Aorta (tissue), 5 donors: ENCODE measurements at places on chromosomes 2 and 18. TPM values are rescaled to one million over a fixed set of nuclear protein-coding genes. Genes with fewer than 3 reads are reported as not detected.

DNA sequence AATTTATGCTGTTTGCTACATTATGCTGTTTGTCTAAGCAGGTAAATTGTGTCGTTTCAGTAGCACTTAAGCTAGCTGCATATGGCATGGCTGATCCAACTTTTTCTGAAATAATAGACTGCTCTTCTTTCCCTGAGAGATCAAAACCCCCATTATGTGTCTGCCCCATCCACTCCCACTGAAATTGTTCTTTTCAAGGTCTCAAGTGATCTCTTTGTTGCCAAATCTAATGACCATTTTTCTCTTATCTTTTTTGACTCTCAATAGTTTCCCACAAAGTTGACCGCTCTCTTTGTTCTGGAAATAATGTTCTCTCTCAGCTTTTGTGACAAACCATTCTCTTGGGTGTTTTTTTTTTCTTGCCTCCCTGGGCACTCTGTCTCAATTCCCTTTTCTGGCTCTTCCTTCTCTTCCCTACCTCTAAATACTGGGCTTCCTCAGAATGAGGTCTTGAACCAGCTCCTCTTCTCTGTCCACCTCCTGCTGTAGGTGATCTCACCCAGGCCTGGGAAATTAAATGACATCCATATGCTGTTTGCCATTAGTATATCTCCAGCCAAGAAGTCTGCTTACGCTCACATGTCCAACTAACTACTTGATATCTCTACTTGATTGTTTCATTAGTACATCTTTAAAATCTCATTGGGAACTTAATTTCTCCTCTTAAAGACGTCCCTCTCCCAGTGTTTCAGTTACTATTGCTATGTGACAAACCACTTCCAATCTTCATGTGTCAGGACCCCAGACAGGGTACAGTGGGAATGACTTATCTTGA is 107.3 kb upstream of the TLK1 start:
- DNase-seq, result no peak

- DNase-seq, result no peak
Measured at GRCh38 chr2:196324211-196324610, 152.8 kb upstream of the STK17B start.

DNA sequence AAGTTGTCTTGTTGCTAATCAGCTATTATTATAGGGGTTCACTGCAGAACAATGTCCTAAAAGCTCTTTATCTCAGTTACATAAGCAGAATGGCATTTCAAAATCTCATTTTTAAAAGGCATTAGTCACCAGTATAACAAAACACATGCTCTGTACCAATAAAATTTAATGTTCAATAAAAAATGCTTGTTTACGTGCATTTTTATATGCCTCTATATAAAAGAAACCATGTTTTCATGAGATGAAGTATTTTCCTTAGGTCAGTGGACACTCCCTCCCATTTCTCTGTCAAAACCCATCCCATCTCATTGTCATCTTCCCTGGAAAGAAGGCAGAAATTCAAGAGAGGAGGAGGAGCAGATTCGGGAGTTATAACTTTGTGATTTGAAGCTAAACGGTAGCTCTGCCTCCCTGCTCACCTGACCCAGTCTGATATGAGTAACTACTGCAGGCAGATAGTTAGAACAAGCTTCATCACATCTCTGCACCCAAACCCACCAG is 231.9 kb upstream of the SIX2 start:
- no peak for DNase-seq

DNA sequence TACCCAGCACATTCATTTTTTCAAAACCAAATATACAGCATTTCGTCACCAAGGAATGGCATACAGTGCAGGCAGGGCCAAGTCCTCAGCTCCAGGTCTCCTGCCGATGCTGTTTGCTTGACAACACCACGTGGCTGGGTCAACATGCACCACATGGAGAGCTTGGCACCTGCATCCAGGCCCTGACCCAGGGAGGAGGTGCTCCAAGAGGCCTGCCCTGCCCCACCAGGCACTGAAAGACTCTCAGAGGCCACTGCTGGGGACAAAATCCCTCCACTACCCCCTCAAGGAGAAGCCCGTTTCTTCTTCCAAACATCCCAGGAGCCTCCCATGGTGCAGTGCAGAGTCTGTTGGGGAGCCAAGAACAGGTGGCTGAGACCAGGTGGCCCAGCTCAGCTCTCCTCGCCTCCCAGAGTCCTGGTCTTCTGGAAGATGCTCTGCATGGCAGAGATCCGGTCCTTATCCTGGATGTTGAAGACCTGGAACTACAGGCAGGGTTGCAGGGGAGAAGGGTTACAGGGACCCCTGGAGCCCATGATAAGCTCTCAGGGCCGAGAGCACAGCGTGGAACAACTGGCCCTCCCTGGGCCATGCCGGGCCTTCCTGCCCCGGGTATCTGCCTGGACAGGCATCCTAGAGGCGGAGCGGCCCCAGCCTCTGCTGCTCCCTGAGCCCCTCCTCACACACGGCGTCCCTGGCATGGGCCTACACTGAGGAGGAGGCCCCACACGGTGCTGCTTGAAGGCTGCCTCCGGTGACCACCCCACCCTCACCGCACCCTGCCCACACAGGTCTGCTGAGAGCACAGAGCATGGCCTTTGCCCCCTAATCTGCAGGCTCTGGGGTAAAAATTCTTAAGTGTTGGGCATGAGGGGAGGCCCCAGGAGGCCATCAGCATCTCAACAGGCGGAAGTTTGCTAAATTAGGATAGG is 9.0 kb downstream of the MAB21L4 start:
- DNase-seq, result no peak

DNA sequence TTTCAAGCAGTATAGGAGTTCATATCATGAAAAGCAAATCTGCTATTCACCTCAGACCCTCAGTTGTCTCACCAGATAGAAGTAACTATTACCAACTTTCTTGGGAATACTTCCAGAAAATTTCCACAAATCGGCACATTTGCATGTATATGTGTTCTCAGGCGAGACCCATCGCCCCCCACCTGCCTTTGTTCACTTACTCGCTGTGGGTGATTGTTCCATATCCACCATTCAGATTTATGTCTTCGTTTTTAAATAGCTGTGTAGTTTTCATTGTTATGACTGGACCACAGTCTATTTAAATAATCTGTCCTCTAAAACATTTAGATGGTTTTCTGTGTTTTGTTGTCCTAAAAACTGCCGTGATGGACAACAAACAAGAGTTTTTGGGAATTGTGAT is 3.3 kb downstream of the TRIM54 start:
- DNase-seq, result no peak

GRCh38 chr2:54084600-54084999 is 30.8 kb upstream of the ACYP2 start:
- no peak for DNase-seq

RALBP1 gene
- 52.6 TPM for total RNA-seq

ITGA6 gene
- total RNA-seq, result 49.0 TPM

OSR1 gene
- 48.6 TPM for total RNA-seq
